ENCODE measurements at places on chromosomes 13 and 19.

- no peak for DNase-seq
Measured at GRCh38 chr13:111047326-111047725, 67.8 kb upstream of the ARHGEF7 start.

DNA sequence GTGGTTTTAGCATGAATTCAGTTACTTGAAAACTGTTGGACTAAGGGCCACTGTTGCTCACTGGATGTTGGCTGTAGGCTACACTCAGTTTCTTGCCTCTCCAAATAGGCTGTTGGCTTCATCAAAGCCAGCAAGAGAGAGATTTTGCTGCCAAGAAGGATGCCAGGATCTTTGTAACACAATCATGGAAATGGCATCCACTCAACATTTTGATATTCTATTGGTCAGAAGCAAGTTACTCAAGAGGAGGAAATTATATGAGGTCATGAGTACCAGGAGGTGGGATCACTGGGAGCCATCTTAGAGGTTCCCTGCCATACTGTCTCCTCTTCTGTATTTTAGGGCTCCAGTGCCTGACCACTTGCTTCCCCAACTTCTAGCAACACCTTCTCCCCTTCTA, 30.6 kb downstream of the SYDE1 start:
- DNase-seq, result no peak

DNA sequence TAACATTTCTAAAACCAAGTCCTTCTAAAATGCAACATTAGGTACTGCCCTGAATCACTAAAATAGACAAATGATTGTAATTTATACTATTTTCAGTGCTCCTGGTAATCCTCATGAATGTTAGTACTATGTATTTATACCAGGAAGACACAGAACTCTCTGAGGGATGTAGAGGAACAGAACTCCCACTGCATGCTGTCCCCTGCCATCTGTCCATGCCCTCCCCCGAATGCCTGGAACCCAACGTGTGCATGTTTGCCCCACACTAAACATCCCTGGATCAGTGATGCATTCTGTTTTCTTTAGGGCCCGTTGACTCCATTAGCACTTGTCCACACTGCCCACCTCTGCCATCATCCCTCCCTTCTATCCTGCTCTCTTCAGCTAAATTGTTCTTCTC, 26.5 kb downstream of the ENOX1 start:
- no peak for DNase-seq

DNA sequence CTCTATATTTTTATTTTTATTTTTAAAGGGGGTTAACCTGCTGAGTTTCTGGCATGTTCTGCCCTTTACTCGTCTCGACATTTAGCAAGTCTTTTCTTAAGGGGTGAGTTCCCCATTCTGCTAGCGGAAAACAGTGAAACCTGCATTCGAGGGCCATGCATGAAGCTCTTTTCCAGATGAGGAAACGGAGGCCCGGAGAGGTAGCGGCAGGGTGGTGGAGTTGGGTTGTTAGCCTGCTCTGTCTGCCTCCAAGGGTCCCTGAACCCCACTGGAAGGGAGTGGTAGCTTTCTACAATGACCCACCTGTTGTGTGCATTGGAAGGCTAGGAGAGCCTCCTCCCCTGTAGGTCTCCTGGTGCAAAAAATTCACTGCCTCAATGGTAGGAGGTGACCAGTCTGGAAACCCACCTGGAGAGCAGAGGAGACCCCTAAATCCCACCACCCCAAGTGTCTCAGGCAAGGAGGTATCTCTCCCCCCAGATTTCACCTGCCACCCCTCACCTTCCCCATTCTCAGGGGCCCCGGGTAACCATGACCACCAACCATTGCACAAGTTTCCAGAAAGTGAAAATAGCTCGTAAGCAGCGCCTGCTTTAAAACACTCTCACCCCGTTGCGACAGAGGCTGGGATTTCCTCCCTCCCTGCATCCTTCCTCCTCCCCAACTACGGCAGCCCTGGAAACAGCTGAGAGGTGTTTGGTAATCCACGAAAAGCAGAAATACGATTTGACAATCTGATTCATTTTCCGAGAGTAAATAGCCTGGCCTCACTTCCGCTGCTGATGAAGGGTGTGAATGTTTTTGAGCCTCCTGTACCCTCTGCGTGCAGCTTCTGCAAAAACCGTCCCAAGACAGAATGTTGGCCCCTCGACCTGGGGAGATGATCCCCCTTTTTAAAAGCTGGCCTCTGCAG, 3.5 kb downstream of the KLF2 start:
- no peak for DNase-seq

DNA sequence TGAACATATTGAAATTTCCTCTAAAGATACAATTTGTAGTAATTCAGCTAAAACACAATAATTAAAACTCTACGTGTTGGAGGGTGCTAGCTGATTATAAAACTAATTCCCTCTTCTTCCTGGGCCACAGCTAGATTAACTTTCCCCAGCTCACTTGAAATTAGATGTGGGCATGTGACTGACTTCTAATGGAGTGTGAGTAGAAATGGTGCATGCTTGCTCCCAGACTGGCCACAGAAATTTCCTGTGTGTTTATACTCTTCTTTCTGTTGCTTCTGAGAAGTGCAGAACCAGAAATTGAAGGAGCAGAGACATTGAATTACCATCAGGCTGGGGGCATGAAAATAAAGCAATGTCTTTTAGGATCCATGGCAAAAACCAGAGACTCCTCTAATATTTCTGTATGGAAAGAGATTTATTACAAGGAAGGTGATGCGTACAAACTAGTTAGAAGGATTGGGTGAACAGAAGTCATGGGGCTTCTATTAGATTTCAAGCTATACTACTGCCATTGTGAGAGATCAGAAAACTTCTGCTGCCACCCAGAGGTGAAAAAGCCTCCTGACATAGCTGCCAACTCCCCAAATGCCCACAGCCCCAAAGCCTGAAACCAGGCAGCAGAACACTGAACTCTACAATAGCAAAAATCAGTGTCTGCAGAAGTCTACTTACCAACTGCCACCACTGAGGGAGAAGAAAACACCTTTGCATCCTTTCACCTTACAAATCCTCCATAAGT, 379.2 kb upstream of the MIR17HG start:
- peak; percentile 55 for DNase-seq

- DNase-seq, result no peak
Measured at GRCh38 chr19:43966079-43966694, 15.2 kb downstream of the ZNF221 start.

- no peak for DNase-seq
Measured at GRCh38 chr13:25059166-25059565, 36.8 kb upstream of the PABPC3 start.

GRCh38 chr19:30278882-30279254, 93.3 kb upstream of the ZNF536 start:
- DNase-seq, result no peak

- no peak for DNase-seq
Measured at GRCh38 chr19:3045885-3046697, 16.2 kb downstream of the TLE5 start.

DNA sequence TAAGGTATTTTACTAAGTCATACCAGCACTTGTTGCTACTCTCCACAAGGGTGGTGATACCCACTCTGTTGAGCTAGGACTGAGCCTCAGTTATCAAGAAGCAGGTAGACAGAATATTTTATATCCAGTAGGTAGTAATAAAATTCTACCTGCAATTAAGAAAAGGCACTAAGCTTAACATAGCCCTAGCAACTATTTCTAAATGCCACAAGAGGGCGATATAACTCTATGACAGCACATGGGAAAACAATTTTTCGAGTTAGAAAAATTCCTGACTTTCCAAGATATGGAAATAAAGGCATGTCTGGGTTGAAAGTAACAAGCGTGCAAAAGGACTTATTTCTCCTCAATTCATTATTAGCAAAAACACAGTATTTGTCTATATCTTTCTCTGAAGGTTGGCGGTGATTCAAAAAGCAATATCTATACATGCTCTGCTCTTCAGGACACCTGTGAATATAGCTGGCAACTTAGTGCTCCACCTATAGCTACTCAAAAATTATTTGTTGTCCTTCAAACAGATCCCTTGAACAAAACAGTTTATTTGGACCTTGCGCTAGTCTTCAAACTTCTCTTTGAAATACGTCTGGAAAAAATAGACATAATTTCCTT, 14.7 kb downstream of the CCDC169 start:
- DNase-seq, result peak; percentile 37

- no peak for DNase-seq
Measured at GRCh38 chr13:23980160-23980551, 82.9 kb upstream of the C1QTNF9B start.

DNA sequence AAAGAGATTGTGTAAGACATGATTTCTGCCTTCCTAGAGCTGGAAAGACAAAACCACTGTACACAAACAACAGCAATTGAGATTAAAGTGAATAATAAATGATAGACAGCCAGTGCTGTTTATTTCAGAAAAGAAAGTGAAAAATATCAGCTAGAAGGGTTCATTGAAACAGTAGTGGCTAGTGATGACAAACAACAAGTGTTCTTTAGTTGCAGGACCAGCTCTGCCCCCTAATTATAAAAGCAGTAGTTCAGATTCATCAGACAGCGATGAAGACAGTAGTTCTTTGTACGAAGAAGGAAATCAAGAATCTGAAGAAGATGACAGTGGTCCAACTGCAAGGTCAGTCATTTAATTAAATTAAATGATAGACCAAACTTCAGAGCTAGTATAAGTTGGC, 14.8 kb downstream of the GPALPP1 start:
- DNase-seq, result no peak

DNA sequence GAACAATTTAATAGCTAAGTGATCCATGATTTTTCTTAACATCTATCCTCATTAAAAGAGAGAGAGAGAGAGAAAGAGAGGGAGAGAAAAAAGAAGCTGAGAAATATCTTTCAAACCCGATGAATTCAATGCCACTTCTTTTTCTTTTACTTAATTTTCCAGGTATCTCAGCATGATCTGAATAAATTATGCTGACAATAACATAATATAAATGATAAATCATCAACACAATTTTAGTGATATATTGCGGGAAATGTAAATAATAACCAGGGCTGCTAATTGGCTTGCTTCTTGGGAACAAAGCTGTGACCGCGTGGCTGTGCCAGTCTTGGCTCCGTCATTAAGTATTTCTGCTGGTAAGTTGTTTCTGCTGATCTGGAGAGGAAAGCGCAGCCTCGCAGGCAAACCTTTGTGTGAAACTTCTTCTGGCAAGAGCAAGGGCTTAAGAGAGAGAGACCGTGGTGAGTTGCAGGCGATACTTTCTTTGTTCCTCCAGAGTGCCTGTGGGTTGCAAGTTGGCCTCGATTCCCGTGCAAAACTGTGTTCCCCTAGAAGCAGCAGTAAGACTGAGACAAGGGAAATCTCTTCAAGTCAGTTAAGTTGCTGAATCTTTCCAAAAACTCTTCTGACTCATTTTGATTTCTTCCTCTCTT, 489.1 kb upstream of the TSHZ3 start:
- DNase-seq, result peak; percentile 48

DNA sequence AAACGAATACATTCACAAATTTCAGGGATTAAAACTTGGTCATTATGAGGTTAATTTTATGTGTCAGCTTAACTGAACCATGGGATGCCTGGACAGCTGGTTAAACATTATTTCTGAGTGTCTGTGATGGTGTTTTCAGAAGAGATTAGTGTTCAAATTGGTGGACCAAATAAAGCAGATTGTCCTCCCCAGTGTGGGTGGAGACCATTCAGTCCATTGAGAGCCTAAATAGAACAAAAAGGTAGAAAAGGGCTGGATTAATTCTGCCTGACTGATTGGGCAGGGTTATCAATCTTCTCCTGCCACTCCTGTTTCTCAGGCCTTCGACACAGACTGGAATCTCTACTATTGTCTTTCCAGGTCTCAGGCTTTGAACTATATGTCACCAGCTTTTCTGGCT, 203.8 kb upstream of the SLITRK6 start:
- peak; percentile 85 for DNase-seq

GRCh38 chr19:31427857-31428256, 78.6 kb upstream of the TSHZ3 start:
- DNase-seq, result no peak

DNA sequence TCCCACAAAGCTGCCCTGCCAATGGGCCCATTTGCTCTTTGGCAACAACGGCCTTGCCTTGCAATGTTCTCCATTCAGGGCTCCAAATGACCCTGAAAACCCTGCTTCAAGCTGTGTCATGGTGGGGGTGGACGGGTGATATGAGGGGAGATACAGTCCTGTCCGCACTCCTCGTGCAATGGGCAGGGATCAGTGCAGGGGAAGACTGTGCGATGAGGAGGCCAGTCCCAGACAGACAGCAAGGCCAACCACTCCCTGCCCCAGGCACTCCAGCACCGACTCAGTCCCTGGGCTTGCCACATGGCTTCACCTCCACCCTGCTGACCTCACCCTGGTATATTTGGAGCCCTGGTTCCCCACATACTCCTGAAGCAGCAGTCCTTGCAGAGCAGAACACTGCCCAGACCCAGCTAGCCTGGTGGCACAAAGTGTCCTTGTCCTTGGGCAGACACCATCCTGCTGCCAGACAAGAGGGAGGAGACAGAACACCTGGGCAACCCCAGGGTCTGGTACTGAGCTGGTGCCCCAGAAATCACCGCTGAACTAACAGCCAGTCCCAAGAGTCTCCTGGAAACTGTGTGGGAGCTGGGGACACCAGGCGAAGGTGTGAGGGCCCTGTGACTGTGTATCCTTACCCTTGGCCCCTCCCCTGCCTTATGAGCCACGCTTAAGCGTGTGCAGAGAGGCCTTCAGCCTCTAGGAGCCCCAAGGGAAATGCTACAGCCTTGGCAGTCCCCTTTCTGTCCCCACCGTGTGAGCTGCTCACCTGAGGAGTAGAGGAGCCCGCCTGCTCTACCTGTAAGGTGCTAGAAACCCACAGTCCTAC, 9.1 kb upstream of the SLC35E1 start:
- no peak for DNase-seq

GRCh38 chr13:40613914-40614313, 52.5 kb downstream of the FOXO1 start:
- DNase-seq, result no peak

DNA sequence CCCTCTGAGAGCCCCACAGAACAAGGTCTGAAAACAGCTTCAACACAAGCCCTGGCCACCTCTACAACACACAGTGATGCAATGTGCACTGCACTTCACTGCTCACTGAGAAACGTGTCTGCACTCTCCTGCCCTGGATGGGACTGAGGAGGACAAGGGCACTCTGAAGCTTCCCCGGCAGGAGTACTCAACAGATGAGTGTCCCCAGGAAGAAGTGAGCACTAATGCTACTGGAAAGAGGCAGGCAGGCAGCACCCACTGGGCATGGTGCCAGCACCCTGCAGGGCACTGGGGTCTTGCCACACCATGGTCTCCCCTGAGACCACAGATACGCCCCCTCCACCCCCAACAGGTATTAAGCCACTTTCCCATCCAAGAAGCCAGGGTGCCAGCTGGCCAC, 17.7 kb upstream of the SLC35E1 start:
- DNase-seq, result no peak

All from retina (tissue), 1 donor.